ENCODE measurements at places on chromosomes 4 and X.

DNA sequence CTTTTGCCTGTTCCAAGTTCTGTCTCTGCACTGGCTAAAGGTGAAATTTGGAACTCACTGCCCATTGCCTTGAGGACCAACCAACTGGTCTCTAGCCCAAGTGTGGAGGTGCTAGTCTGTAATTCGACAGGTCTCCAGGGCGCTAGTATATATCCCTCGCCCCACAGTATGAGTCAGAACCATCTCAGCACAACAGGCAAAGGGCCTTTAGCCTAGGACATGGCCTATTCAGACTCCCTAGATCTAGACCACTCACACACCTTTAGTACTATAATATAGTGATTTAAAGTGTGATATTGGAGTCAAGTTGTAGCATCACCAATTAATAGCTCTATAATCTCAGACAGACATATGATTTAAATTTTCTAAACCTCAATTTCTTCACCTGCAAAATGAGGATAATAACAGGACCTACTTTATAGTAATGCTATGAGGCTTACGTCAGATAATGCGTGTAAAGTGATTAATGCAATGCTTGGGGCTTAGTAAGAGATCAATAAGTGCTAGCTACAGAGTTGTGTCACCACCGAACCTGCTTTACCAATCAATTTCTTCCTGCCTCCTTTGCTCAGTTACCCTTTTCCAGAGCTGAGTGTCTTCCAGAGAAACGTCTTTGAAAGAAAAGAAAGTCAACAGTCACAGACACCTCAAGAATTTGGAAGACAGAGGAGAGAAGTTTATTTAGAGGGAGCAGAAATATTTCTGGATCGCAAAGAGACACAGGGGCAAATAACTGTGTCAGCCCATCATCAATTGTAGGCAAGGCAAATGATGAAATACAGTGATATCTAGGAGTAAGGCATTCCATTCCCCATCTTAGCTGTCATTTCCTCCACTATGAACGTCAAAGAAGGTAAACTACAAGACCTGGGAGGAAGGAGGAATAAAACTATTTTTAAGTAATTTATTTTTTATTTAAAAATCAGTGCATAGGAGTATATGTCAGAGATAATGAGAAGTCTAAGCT is 2.3 kb downstream of the NOX1 start:
- DNase-seq, result no peak

DNA sequence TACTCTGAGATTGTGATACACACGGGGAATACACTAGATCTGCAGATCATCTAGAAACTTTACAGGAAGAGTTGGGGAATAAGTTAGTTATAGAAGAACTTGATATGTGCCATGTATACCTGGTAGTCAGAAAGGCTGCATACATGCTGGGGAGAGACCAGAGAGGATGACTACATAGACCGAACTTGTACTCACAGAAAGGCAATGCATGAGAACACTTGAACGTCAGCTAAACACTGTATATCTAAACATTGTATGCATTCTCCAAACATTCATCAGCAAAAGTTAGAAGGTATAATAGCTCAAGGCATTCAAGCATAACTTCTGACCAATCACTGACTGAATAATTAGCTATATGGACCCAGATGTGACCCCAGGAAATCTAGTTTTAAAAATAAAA is 78.0 kb upstream of the PDHA2 start:
- no peak for DNase-seq

GRCh38 chr4:184892999-184893398 is 67.2 kb upstream of the ACSL1 start:
- DNase-seq, result no peak

DNA sequence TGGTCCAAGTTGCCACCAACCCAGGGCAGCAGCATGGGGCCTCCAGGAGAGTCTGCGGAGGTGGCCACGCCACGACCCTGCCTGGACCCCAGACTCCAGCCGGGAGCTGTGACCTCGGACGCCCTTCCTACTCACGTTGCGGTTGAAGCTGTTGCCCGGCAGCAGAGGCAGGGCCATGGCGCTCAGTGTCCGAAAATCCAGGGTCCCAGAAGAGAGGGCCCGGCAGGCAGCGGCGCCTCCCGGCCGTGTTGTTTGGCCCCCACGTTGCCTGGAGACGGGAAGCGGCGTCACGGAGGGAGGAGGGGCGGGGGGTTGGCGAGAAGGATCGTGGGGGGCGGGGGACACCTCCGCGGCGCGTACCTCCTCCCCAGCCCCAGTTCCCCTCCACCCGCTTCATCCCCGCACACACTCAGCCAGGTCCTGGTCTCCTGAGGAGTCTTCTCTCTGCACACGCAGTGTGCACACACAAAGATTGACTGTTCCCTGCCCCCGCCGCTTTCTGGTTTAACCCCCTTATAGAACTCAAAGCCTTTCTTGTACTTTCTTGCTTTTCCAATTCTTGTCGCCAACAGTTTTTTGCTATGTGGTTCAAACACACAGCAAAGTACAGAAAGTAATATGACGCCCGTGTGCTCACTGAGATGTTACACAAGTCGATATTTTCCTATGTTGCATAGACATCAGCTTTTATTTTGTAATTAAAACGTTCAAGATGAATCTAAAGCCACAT is at the start of gene EFHC2:
Gene EFHC2, minus strand, starts transcription at position 261 of the 730 bp plus-strand sequence. Its CDS starts 84 bp downstream, at position 177.
- DNase-seq, result peak; percentile 73

DNA sequence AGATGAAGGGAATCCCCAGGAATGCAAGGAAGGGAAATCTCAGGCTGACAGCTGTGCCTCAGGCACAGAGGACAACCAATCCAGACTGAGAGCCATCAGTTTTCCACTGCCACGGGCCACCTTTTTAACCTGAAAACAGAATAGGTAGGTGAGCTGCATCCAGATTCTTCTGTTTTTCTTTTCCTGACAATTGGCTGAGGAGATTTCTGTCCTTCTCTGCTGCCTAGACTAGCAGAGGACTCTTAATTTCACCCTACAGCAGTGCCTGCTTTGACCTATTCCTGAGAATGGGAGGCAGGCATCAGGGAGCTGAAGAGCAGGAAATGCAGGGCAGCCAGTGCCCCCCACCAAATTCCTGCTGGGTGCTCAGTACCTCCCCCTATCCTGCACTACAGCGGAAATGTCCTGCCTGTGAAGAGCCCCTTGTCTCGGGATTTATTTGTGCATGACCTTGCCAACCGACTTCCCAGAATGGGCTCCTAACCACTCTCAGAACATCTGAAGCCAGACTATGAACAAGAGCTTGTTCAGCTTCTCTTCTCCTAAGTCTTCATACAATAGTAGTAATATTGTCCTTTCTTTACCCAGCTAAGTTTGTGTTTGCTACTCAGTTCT is 65.1 kb downstream of the CASK start:
- no peak for DNase-seq

DNA sequence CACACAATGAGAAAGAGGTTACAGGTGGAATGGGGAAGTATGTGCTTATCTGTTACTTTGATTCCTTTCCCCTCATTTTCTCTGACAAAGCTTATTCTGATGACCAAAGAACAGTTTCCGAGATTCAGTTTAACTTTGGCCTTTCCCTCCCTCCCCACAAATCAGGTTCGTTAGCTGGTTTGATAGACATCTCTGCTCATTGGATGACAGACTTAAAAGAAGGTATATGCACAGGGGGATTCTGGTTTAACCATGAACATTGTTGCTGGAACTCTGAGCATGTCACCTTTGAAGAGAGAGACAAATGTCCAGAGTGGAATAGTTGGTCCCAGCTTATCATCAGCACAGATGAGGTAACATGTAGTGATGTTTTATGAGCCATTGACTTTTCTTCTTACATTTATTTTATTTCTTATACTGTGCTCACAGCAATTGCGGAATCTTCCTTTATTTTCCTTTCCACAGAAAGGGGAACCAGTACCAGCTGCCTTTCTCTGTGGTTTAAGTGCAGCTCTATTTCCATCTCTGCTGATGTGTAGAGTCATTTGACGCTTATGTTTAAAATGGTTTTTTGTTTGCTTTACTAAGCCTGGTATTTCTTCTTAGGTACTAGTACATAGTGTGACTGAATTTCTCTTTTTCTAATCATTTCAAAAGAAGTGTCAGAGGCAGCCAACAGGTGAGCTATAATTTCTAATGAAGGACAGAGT is 125.0 kb downstream of the AKAP4 start:
- DNase-seq, result no peak

- no peak for DNase-seq
Observed at GRCh38 chrX:45196701-45197100, 4.0 kb downstream of the DIPK2B start.

DNA sequence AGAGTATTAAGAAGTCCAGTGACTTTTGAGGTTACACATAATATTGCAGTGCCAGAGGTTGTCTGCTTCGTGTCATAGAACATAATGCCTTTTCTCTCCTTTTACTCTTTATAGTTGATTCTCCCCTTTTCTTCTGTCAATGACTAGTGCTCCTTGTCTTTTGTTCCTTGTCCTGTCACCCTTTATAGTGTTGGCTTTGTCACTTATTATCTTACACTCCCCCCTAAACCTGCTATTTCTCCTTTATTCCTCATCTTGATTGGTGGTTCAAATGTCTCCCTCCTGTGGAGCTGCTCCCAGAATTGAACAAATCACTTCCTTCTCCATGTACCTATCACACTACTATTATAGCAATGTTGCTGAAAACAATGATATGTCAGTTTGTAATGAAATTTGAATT is 856.6 kb upstream of the GRID2 start:
- DNase-seq, result no peak

DNA sequence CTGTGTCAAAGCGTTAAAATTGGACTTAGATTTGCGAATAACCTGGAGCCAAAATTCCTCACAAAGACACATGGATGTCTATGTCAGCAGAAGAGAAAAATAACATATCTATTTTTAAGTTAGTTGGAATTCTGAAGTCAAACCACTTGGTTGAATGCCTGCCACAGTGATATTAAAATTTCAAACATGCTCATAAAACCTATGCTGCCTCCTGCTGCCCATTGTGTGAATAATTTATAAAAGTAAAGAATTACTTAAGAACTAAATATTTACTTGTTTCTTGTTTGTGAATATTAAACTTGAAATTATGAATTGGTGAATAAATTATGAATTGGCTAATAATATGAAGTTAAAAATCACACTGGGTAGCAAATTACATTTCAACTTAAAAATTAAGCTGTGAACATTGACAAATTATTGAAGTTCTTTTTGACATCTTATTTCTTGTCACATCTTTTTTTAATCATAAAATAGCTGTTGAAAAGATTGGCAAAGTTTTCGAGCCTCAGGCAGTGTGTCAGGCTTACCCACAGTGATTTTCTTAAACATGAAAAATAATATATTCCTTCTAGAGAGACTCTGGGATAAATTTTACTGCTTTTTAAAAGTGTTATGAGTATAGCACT is 35.4 kb downstream of the FABP2 start:
- no peak for DNase-seq

DNA sequence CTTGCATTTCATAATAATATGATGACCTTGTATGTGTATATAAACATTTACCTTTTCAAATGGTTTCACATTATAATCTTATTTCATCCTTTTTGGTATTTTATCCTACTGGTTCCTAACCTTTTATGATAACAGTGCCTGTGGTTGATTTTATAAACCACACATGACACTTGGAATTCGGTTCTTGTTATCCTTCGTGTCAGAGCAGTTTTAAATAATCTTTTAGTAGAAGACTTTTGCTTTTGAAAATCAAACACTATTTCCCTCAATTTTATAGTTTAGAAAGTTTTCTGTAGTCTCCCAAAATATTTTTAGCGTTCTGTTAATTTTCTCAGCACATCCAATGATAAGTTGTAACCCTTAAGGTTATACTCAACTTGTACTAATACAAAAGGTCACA is 676.8 kb downstream of the RAPGEF2 start:
- DNase-seq, result no peak

DNA sequence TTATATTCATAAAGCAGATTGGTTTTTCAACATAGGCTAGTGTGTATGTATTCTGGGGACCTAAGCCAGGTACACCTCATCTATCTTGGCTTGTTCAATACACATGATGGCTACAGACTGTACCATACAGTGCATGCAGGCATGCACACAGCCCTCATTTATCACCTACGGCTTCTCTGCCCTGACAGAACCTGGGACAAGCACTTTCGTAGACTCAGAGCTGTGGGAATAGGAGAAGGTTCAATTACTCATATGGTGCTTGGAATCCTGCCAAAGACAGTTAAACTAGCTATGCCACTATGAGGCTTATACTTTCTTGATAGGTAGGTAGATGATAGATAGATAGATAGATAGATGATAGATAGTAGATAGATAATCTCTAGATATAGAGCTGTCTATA is 457.2 kb downstream of the GALNTL6 start:
- DNase-seq, result no peak

GRCh38 chr4:7120341-7120740 is 52.5 kb upstream of the GRPEL1 start:
- no peak for DNase-seq

DNA sequence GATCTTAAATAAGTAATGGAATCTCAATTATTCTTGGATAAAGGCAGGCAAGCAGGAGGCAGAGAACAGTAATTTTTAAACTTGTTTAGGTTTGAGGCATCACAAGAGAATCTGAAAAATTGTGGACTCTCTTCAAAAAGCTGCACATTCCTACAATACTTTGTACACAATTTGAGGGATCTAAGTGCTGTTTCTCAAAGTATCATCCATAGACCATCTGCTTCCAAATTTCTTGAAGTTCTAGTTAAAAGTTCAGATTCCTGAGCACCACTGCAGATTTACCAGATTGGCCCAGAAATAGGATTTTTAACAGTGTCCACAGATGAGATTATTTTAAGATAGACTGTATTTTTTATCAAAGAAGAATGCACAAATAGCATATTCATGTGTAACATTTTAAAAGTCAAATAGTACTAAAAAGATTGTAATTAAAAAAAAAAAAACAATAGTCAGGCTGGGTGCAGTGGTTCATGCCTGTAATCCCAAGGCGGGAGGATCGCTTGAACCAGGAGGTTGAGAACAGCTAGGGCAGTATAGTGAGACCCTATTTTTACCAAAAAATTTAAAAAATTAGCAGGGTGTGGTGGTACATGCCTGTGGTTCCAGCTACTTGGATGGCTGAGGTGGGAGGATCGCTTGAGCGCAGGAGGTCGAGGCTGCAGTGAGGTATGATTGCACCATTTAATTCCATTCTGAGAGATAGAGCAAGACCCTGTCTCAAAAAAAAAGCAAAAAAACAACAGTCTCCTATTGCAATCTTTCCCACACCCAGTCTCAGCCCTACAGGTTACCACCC is 14.2 kb upstream of the FNIP2 start:
- no peak for DNase-seq

DNA sequence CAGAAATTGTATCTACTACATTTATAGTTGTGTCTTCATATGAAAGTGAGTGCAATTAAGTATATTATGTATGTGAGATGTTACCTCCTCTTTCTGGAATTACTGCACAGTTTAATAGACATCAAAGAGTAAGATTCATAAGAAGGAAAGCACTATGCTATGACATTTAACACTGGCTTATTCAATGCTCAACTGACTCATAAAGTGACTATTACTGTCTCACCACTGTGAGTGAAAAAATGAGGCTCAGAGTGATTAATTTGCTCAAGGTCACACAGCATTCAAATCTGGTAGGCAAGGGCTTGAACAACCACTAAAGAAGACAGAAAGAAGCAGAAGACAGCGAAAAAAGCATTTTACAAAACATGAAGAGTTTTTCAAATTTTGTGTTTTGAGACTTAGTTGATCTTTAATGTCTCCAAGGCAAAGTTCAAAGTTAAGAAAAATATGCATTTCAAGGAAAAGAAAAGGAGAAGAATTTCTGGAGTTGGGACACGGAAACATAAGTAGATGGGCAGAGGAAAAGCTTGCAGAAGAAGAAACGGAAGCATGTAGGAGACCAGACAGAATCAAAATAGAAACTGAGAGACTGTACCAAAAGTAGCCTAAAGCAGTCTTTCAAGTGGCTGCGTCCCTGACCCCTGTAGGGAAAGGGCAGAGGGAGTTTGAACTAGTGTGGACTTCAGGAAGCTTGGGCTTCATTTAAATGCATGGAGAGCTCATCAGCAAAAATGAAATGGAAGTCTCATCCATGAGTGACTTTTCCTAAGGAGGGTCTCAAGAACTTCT is 66.3 kb downstream of the KCNIP4 start:
- DNase-seq, result no peak

All from coronary artery (tissue), 2 donors.